ENCODE measurements at places on chromosomes 7 and 10.

GRCh38 chr10:31940839-31941653, 12.4 kb upstream of the ARHGAP12 start:
- no peak for DNase-seq

DNA sequence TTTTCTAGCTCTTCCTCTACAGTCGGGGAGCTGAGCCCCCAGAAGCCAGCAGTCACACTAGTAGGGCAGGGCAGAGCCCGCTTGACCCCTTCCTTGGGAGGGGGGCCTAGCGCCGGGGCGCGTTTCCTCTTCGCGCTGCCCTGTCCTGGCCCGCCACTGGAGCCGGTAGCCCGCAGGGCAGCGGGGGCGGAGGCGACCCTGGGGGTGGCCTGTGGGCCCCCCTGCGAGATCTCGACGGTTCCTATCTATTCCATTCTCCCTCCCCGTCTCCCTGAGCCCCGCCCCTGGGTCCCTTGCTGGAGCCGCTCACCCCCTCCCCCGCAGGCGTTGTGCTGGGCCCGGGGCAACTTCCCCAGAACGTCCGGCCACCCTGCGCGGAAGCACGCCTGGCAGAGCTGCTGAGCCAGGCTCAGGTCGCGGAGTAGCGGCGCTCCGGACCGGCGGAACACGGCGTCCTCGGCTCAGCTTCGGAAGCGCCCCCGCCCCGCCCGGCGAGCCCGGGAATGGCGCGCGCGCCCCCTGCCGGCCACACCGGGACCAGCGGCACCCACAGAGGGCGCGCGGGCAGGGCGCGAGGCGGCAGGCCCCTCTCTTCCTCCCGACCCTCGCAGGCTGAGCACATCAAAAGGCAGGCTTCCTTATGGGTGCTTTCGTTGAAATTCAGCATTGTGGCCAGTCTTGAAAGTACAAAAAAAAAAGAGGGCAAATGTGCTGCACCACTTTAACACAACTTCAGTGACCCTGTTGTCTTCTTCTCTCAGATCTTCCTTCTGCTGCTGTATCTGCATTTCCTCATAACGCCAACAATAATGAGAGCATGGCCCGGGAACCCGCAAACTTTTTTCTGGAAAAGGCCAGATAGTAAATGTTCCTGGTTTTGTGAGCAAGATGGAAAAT, 327.6 kb downstream of the TNS3 start:
- peak; percentile 68 for DNase-seq

DNA sequence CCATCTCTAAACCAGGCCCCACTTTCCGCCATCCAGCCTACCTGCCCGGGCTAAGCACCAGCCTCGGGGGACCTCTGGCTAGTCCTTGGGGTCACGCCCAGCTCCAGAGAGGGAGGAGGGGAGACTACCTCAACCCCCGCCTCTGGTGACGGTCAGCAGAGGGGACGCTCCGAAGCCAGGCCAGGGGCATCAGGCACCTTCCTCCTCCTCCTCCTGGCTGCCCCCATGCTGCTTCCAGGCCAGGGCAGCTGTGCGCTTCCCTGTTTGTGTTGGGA, 4.0 kb upstream of the SMARCD3 start:
- DNase-seq = no peak

GRCh38 chr7:94154858-94155257, 150.7 kb upstream of the BET1 start:
- no peak for DNase-seq

- no peak for DNase-seq
Measured at GRCh38 chr7:132871419-132871818, 210.5 kb downstream of the CHCHD3 start.

- DNase-seq = no peak
Measured at GRCh38 chr7:133077394-133077793, 4.5 kb downstream of the CHCHD3 start.

DNA sequence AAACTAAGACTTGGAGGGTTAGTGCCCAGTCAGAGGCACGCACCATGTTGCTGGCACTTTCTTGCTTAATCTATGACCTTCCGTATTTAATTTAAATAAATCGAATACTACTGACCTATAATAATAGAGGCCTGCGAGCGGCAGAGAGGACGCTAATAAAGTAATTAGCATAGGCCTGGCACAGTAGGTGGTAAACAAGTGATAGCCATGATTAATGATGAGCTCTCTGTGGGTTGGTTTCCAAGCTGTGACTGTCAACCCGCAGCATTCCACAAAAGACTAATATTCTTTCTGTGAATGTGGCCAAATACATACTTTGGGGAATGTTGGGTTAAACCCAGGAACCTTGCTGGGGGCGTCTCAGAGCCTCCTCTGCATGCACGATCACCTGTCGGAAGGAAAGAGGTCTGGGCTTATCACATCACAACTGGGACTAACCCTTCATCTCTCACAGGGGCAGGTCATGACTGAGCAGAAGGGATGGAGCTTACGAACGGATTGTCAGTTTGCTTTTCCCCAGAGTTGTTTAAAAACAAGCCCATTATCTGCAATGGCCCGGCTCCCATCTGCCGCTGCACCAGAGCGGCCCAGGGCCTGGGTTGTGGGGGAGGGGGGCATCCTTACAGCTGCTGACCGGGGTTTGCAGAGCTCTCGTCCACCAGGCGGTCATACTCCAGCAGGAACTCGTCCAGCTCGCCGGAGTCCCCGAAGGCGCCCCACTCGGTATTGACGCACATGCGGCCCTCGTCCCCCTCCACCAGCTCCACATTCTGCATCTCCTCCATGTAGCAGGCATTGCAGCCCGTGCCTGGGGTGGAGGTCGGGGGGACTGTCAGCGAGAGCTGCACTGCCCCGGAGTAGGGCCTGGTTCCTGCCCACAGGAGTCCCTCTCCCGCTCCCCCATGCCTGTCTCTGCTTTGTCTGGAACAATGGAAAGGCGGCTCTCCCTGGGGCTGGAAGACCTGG, 6.2 kb upstream of the MYL7 start:
- no peak for DNase-seq

DNA sequence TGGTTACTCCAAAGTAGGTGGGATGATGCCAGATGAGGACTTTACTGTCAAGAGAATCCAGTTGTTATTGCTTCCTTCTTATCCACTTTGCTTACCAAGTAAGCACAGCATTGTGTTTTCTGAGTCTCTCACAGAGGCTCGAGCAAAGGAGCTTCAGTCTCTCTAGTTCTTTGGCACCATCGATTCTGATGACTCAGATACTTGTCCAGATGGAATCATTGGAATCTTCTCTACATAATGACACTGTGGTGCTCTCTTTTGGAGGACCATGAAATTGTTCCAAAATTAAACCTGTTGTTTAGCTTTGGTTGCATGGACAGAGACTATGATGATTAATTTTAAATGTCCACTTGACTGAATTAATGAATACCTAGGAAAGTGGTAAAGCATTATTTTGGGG, 132.6 kb downstream of the NXPH1 start:
- DNase-seq = no peak

DNA sequence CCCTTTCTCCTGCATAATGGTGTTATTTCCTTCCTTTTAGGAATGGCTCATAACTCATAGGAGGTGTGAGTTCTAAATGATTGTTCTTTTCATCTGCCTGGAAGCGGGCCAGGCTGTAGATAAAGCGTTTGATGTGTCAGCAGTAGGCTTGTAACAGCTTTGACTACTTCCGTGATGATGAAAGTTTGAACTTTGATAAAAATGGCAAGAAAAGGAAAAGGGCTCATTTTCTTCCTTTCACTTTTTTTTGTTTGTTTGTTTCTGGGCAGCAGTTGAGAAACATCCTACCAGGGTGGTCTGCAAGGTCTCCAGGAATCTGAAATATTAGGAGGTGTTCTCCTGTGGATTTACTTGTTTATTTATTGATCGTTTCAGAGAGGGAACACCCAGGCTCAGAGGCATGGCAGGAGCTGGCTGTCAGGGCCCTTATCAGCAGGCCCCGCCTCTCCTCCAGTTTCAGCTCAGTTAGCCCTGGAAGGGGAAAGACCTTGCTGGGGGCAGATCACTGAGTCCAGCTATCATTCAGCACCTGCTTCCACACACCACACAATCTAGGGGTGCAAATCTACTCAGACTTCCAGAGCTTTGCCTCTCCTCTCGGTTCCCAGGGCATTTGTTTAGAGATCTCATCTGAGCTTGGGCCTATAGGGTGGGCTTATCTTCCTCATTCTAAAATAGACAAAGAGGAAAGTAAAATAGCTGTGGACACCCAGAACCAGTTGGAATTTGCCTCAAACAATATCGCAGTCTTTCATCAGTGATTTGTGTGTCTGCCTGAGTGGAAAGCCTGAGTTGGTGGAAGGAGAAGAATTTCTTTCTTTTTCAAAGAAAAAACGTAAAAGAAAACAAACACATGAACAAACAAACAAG, 130.9 kb downstream of the BMPER start:
- DNase-seq = no peak

- DNase-seq = no peak
Measured at GRCh38 chr7:136533732-136534131, 334.7 kb upstream of the CHRM2 start.

DNA sequence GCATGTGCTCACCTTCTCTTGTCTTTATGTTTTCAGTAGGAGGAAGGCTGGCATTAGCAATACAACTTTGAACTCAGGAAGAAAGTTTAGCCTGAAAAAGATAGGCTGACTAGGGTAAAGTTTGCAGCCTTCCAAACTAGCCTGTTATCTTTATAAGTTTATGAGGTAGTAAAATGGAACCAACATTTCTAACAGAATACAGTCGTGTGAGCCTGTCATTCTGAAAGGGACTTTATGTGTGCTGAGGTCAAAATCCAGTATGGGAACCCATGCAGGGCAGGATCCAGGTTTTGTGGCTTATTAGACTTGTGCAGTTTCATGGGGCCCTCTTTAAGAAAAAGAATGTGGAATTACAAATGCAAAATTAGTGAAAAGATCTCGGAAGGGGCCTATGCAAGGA, 201.0 kb upstream of the PRPS1L1 start:
- DNase-seq = no peak

GRCh38 chr7:66928388-66928787, 7.4 kb downstream of the TMEM248 start:
- DNase-seq = no peak

DNA sequence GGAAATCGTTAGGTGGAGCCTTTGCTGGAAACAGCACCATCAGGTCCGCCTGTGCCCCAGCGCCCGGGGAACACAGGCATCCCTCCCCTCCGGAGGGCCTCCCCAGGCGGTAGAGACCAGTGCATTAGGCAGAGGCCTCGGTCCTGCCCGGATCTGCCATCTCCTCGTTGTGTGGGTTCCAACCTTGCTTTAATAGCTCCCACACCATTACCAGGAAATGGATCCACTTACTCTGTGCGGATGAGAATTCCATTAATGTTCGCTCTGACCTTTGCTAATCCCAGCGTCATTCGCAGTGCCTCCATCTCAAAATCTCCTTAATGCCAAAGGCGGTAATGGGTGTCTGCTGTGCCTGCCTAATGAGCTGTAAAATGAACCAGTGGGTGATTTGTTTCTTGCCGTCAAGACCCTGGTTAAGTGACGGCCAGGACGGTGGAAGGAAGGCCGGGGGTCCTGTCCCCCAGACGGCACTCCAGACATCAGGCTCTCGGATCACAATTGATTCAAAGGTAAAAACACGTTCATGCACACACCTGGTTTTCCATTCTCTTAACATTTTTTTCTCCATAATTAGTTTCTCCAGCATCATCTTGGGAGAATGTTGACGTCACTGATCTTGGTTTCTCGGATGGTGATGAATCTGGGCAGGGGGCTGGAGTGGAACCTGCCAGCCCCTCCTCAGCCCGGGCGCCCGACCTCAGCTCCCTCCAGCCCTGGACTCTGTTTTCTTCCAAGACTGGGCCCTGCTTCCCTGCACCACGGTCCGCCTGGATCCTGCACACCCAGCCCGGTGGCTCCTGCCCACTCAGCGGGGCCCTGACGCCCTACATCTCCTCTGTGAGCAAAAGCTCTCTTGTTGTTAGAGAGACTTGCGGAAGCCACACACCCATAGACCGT, 22.8 kb upstream of the FAM20C start:
- DNase-seq = no peak

- no peak for DNase-seq
Measured at GRCh38 chr10:132611026-132611910, 73.7 kb downstream of the INPP5A start.

- DNase-seq = no peak
Measured at GRCh38 chr10:497898-498451, 191.5 kb downstream of the DIP2C start.

GRCh38 chr10:7409045-7409731, 1.6 kb downstream of the SFMBT2 start:
- DNase-seq = no peak

- DNase-seq = no peak
Measured at GRCh38 chr7:28272461-28272877, 91.9 kb upstream of the JAZF1 start.

DNA sequence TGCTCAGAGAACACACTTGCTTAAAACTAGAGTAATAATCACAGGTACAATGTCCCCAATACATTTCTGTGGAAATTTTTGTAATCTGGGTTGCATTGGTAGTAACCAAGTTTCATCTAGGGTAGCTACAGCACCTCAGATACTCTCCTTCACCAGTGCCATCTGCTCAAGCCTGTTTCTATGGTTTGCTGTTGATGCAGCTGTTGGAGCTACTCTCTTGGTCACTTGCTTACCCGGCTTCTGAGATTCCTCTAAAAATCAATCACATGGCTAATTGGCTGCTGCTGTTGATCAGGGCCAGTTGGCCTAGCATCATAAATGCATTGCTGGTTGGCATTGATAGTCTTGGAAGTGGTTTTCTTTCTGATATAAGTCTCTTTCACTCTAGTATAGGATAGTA, 220.8 kb downstream of the BICC1 start:
- DNase-seq = no peak

GRCh38 chr7:104294291-104294690, 34.1 kb upstream of the LHFPL3 start:
- DNase-seq = no peak

DNA sequence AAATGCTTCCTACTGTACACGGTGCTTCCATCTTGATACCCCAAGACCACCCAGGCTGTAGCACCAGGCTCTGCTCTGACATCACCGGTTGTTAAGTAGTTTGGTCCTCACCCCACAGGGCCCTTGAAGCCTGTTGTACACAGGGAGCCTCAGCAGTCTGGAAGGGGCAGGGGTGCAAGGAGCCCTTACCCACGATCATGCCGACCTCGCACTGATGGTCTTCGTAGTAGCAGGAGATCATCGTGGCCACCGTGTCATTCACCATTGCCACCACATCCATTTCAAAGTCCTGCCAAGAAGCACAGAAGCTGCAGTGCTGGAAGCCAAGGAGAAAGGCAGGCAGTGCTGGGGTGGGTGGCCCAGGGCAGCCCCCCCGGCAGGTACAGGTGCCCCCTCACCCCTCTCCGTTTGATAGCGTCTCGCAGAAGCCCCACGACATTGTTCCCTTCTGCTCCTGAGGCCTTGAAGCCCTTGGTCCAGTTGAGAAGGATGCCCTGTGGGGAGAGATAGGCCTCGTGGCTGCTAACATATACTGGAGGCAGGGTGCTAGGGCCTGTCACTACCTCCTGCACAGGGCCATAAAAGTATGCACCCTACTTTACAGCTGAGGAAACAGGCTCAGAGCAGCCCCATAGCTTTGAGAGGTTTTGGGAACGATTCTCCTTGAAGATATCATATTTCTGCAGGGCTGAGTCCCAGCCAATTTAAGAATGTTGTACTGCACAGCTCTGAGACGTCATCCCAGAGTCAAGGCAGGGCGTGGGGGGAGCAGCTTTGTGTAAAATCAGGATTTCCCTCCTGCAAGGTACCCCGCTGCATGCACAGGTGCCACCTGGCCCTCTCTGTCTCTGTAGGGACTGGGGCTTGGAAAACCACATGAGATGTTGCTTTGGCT, 8.7 kb upstream of the MYL7 start:
- DNase-seq = no peak

Measured in NCI-H1105 (cell line).